ENCODE measurements at places on chromosomes 2 and 18.

DNA sequence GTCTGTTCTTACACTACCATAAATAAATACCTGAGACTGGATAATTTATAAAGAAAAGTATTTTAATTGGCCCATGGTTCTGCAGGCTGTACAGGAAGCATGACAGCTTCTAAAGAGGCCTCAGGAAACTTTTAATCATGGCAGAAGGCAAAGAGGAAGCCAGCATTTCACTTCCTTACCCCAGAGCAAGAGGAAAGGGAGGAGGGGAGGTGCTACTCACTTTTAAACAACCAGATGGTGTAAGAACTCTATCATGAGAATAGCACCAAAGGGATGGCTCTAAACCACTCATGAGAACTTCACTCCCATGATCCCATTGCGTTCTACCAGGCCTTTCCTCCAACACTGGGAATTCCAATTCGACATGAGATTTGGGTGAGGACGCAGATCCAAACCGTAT, 344.4 kb upstream of the SLC39A10 start:
- no peak for DNase-seq

DNA sequence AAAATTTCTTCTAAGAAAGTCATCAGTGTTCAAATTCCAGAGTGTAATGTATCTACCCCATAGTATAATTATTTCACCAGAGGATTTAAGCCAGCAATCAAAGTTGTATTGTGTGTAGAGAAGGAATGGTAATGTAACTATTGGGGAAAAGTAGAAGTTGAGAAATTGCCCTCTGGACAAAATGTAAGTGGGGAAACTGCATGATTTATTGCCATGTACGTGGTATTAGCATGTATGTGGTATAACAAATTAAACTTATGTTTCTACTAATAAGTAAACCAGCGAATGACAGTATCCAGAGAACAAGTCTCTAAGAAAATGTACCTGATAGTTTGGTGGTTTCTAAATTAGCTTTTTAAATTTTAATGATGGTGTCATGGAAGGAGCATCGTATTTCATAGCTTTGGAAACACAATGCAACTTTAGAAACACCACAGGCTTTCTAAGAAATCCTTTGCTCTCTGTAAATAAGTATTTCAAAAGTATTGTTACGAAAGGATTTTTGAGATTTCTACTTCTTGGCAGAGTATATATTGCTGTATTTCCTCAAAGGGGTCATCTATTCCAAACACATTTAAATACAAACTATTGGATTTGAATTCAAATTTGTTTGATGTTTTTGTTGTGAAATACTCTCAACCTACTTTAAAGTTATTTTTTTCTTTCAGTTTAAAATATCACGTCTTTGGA, 1018.9 kb upstream of the ZEB2 start:
- no peak for DNase-seq

DNA sequence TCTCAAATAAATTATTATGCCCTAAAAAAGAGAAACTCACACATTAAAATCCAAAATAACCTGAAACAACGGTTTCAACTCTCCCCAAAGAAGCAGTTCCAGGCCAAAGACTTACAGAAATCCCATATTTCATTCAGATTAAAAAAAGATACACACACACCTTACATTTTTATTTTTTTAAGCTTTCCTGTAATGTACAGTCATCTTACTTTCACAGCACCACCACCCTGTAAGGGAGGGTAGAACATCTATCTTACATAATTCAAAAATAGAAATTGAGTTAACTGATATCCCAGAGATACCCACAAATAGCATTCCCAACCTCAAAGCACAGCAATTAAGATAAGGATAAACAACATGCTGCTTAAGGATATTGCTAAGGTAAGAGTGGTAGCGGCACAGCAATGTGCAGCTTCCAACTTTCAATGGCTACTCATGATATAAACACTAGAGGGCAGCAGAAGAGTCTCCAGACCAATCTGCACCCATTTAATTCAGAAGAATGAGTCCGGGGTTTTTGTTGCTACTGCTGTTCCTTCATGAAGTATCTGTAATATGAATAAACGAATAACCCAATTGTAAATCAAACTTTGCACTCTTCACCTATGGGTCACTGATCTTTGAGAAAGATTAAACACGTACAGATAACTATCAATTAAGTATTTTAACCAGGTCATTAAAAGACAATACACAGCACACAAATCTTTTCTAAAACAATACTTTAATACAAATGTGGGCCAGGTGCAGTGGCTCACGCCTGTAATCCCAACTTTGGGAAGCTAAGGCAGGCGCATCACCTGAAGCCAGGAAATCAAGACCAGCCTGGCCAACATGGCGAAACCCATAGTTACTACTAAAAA, 11.3 kb downstream of the GFPT1 start:
- no peak for DNase-seq

GRCh38 chr2:134021830-134022524, 231.9 kb upstream of the MGAT5 start:
- DNase-seq, result no peak

DNA sequence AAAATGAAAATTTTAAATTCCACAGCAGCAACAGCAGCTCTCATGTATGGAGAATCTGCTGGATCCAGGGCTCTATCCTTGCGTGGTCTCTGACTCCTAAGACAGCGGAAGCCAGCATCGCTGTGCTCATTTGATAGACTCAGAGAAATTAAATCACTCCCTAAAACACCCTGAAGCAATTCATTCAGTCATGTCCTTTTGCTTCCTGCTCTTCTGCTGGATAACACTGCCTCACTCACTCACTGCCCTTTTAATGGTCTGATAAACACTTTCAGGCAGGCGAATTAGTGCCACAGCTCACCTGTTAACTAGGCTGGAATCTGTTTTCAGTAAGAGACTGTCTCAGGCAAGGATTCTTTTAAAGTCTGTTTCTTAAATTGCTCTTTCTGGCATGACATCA, 10.0 kb downstream of the WIPF1 start:
- no peak for DNase-seq

- DNase-seq, result no peak
Observed at GRCh38 chr18:43627848-43628530, 350.7 kb upstream of the SYT4 start.

GRCh38 chr18:34723143-34723542, 13.0 kb downstream of the DTNA start:
- DNase-seq, result no peak

GRCh38 chr2:215811409-215812345, 201.7 kb downstream of the MREG start:
- DNase-seq, result no peak

- no peak for DNase-seq
Observed at GRCh38 chr2:190746971-190747761, 98.3 kb downstream of the NAB1 start.

GRCh38 chr2:197078535-197078934, 152.0 kb upstream of the PGAP1 start:
- DNase-seq, result no peak

DNA sequence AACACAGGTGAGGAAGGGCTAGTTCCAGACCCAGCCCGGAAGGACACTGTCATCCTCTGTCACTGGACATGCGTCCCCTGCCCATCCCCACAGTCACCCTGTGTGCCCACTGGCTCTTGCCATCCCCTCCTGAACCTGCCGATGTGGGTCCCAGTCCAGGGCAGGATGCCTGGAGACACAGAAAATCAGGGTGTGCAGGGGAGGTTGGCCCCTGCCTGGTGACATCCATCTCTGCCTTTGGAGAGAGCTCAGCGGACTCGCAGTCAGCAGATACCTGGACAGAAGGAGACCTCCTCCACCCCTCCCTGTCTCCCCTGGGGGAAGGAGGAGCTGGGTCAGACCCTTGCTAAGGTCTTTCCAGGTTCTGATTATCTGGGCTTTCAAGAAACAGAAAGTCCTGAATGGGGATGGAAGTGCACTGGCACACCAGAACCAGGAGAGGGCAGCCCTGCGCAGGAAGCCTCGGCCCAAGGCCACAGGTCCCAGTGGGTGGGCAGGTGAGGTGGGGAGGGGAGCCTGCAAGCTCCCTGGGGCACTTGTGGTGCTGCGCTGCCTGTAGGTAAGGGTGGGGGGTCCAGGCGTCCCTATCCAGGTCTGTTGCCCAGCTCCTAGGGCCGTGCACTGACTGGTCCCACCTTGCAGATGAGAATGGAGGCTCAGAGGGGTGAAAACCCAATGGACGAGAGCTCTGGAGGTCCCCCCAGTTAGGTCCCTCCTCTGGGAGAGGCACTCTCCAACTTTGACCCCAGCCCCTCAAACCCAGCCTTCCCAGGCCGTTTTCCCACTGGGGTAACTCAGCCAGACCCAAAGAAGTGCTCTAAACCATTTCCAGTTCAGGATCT, 9.7 kb upstream of the OTOS start:
- DNase-seq, result no peak

GRCh38 chr2:220736778-220737177, 835.3 kb downstream of the EPHA4 start:
- no peak for DNase-seq

GRCh38 chr2:32611366-32611765, 16.5 kb upstream of the TTC27 start:
- DNase-seq, result no peak

DNA sequence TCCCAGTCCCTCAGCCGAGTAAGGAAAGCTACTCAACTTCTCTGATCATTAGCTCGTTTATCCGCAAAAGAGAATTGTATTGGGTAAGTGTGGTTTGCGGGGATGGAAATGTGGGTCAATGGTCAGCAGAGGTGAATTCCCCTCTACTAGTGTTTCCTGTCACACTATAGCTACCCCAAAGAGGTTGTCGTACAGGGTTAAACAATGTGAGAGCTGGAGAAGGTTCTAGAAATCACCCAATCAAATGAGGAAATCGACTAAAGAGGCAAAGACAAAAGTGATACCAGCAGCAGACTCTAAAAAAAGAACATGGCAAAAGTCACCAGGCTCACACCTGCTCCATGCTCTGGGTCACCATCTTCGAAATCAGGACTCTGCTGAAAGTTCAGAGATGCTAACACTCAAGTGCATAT, 144.7 kb upstream of the ITGA4 start:
- DNase-seq, result no peak

DNA sequence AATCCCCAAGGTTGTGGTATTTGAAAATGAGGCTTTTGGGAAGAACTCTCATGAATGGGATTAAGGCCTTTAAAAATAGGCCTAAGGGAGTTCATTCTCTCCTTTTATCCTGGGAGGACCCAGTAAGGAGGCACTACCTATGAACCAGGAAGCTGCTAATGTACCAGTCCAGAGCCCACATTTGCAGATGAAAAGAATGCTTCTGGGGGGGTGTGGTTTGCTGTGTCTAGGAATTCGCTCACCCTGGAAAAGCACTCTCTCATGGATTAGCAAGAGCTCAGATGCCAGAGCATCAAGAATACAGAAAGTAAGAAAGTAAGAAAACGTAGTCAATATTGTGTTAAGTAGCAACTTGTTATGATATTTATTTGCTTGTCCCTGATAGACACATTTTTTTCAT, 785.7 kb upstream of the GYPC start:
- DNase-seq, result no peak

GRCh38 chr2:237147317-237147716, 61.6 kb downstream of the COPS8 start:
- DNase-seq, result no peak

DNA sequence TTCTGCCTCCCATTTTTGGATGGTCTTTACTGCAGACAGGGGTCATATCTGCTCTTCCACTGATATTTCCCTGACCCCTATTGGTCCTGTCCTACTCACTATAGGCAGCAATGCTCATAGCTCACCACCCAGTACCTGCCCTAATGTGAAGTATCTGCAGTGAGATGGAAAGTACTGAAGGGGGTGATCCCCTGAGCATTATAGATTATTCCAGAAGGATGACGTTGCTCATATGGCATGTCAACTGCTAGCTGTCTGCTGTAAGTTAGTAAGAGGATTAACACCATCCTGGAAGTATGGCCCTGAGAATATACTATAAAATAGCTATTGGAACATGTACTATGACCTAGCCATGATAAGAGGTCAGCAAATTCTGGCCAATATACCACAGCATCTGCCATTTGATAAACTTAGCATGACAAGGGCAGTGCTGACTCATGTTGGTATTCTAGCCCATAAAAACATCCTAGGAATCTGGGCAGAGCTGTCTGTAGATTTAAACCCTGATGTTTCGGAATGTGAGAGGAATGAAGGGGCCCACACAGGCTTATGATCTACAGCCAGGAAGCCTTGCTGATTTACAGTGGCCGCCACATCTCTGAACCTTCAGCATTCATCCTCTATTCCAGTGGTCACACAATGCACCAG, 451.4 kb downstream of the TNS1 start:
- DNase-seq, result no peak

GRCh38 chr2:112757265-112757664, 7.1 kb downstream of the CKAP2L start:
- DNase-seq, result no peak

DNA sequence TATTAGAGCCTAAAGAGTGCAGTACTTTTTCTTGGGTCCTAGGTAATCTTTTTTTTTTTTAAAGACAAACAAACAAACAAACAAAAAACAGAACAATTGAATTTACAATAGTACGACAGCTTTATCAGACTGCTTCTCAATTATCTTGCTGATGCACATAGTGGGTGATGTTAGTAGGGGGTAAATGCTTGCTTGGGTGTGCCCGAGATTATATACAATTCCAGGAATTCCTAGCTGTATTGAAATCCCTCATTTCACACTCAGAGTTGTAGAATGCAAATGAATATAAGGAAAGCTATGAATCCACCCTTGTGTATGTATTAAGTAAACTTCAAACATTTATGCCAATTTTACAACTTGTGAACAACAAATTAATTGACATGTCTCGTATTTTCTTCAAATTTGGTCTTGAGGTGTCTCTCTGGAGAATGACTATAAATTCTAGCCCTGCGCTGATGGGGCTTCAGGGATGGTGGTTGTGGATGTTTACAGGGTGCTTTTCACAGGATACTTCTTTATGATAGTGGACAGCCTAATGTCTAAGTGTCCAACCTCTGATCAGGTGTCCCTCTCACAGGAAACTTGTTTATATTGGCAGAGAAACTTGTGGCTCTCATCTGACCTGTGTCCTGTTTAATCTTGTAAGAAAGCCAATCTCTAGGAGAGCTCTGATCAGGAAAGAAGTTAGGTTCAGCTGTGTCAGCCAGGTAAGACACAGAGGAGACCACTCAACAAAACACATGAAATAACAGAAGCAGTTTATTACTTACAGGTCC, 61.9 kb upstream of the SLC39A10 start:
- no peak for DNase-seq

GRCh38 chr2:140349695-140350094, 1569.5 kb upstream of the NXPH2 start:
- no peak for DNase-seq

- no peak for DNase-seq
Observed at GRCh38 chr18:36895606-36896005, 66.7 kb downstream of the KIAA1328 start.

DNA sequence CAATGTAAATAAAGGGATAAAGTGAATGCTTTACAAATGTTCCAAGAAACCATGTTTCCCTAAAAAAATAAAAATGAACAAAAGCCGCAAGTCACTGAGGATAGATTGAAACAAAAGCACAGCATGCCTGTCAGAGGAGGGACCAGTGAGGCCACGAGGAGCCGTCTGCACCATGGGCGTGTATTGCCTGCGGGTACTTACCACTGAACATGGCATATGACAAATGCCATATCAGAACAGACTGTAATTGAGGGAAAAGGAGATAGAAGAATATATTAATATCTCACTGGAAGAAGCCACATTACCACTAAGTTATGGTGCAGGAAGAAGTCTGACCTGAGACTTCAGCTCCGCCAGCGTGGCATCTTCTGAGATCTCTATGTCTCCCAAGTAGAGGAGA, 75.8 kb downstream of the USP40 start:
- DNase-seq, result no peak
